ENCODE measurements at places on chromosomes 7 and 10. TPM values are rescaled to one million over a fixed set of nuclear protein-coding genes. Genes with fewer than 3 reads are reported as not detected.

ABLIM1 gene
- total RNA-seq = 26.0 TPM

MPP7 gene
- 12.1 TPM for total RNA-seq

DNA sequence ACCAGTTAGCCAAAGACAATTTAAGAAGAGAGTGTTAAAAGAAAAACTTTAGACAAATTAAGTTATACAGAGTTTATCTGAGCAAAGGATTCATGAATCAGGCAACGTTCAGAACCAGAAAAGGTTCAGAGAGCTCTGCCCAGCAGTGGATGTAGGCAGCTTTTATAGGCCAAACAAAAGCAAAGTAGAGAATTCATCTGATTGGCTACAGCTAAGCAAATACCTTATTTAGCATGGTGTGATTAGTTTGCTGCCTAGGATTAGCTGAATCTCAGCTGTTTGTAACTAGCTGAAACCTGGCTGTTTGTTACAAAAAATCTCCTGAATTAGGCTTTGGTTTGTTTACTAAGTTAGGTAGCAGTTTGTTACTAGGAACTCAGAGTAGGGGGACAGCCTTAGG lies 66.0 kb downstream of the SLC25A40 start:
- no peaks in the 10 kb centered on the region for H3K36me3 ChIP-seq
- no peak overlapping the region for H3K4me3 ChIP-seq
- H3K27me3 ChIP-seq = no peaks in the 10 kb centered on the region
- no peak for DNase-seq

NPSR1 gene
- total RNA-seq = not detected

DNA sequence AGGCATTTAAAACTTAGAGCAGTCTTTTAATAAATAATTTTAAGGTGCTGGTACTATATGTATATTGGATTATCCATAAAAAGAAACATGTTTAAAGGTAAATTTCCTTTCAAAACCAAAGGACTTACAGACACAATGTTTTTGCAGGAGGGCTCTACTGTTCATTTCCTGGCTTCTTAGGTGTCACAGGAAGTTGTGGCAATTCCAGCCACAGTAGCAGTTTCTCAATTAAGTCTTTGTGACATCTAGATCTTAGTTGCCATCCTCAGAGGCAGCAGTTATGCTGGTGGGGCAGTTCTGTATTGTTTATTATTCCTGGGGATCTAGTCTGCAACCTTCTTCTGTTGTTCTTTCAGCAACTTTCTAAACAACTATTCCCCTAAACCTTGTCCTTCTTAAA lies 460.1 kb downstream of the MAGI2 start:
- H3K27me3 ChIP-seq = no peaks in the 10 kb centered on the region
- H3K4me1 ChIP-seq = no peaks in the 10 kb centered on the region
- H3K27ac ChIP-seq = no peak overlapping the region
- H3K36me3 ChIP-seq = no peaks in the 10 kb centered on the region

- no peaks in the 10 kb centered on the region for H3K36me3 ChIP-seq
- no peaks in the 10 kb centered on the region for H3K4me1 ChIP-seq
- no peak overlapping the region for H3K27ac ChIP-seq
- no peak overlapping the region for H3K4me3 ChIP-seq
- DNase-seq = no peak
- no peaks in the 10 kb centered on the region for H3K27me3 ChIP-seq
Observed at GRCh38 chr7:149644754-149645153, 128.6 kb downstream of the ZNF467 start.

DNA sequence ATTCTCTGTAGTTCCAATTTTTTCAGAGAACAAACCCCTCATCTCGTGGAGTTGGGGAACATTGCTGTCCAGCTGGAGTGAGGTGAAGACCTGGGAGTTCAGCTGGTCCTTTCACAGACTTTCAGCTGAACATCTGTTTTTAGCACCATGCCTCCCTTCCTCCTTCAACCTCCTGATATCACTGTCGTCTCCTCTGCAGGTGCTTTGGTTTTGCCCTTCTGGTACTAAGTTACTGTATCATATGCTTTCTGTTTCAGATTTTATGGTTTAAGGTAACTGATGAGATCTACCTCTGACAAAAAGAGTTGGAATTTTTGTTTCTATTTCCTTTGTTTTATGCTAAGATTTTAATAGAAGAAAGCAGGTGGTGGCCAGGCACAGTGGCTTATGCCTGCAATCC lies 102.9 kb downstream of the ZNF438 start:
- H3K27me3 ChIP-seq = no peaks in the 10 kb centered on the region
- H3K4me1 ChIP-seq = no peaks in the 10 kb centered on the region
- DNase-seq = no peak

DNA sequence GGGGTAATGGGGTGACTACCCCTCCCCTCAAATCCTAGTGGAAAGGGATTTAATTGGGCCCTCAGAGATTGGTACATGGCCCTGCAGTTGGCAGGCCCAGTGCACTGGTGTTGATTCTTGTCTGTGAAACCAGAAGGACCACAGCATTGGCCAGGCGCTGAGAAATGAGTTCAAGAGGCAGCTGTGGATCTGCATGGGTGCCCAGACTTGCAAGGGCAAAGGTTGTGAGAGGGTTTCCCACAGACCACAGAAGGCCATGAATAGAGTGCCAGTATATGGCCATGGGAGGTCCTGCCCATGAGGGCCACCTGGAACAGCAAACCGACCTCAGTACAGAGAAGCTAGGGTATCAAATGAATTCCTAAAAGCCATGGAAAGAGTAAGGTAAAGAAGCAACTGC lies 32.9 kb downstream of the TMEM168 start:
- no peak overlapping the region for H3K27ac ChIP-seq
- H3K4me3 ChIP-seq = no peak overlapping the region
- DNase-seq = no peak
- no peaks in the 10 kb centered on the region for H3K36me3 ChIP-seq
- no peaks in the 10 kb centered on the region for H3K4me1 ChIP-seq
- no peaks in the 10 kb centered on the region for H3K27me3 ChIP-seq

GRCh38 chr7:28140979-28141378 lies 39.6 kb downstream of the JAZF1 start:
- no peak overlapping the region for H3K4me3 ChIP-seq
- no peak for DNase-seq
- no peaks in the 10 kb centered on the region for H3K36me3 ChIP-seq
- peak overlapping the region; percentile 31 for H3K27ac ChIP-seq
- H3K4me1 ChIP-seq = peaks cover 34% of the 10 kb centered on the region
- no peaks in the 10 kb centered on the region for H3K27me3 ChIP-seq

DNA sequence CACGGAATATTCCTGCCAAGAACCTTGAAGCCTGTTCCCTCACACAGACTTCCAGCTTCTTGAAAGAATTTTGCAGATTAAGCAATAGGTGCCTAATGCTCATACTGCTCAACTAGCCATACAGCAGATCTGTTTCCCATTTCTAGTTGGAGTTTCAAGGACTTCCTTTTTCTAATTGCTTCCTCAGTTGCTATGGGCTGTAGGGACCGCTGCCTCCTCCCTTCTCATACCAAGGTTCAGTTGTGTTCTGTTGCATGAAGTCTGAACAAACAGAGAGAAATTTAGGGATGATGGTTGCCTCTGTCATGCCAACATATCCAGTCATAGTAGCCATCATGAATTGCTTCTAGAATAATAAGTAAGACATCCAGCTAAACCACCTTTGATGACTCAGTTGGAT lies 6.8 kb downstream of the ITGA8 start:
- no peaks in the 10 kb centered on the region for H3K36me3 ChIP-seq
- no peak for DNase-seq
- H3K4me1 ChIP-seq = no peaks in the 10 kb centered on the region

GRCh38 chr7:155312633-155313032 lies 15.0 kb downstream of the INSIG1 start:
- no peak overlapping the region for H3K4me3 ChIP-seq
- peaks cover 1% of the 10 kb centered on the region for H3K27me3 ChIP-seq
- no peak for DNase-seq
- H3K27ac ChIP-seq = no peak overlapping the region
- no peaks in the 10 kb centered on the region for H3K4me1 ChIP-seq

- no peak for DNase-seq
- H3K27ac ChIP-seq = no peak overlapping the region
- no peaks in the 10 kb centered on the region for H3K4me1 ChIP-seq
- H3K36me3 ChIP-seq = no peaks in the 10 kb centered on the region
- H3K27me3 ChIP-seq = no peaks in the 10 kb centered on the region
Observed at GRCh38 chr7:16719699-16720098, 33.9 kb upstream of the TSPAN13 start.

GRCh38 chr7:33798686-33799325 lies 106.5 kb upstream of the BMPER start:
- no peaks in the 10 kb centered on the region for H3K4me1 ChIP-seq
- no peak overlapping the region for H3K27ac ChIP-seq
- DNase-seq = no peak

TMEM184A gene
- 6.0 TPM for total RNA-seq

DNA sequence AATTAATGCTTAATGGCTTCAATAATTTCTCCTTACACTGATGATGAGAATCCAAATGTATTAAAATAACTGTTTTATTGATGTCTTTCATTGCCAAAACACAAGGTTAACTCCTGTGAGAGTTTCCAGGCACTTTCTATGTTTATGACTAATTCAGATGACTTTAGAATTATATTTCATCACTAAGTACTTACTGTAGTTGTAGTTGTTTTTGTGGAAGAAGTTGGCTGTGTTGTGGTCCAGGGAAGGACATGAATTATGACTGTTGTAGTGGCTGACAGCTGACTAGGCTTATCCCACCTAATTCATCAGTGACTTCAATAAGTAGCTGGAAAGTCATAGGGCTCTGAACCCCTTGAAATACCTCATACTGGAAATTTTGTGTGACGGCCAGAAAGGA lies 254.8 kb downstream of the HGF start:
- no peaks in the 10 kb centered on the region for H3K36me3 ChIP-seq
- H3K27me3 ChIP-seq = no peaks in the 10 kb centered on the region
- no peak overlapping the region for H3K4me3 ChIP-seq
- H3K27ac ChIP-seq = no peak overlapping the region
- DNase-seq = no peak

DNA sequence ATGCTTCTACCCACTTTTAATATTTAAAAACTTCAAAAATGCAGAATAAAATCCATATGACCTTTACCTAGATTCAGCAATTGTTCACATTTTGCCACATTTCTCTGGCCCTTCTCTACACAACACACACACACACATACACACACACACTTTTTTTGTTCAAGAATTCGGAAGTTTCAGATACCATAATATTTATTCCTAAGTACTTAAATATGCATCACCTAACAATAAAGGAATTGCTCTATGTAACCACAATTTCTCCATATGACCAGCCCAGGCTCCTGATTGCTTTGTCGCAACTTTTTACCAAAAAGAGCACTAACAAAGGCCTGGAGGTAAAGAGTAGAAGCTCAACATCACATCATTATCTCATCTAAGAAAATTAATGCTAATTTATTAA lies 106.6 kb downstream of the FAS start:
- H3K4me1 ChIP-seq = no peaks in the 10 kb centered on the region
- H3K27me3 ChIP-seq = no peaks in the 10 kb centered on the region
- DNase-seq = no peak
- H3K4me3 ChIP-seq = no peak overlapping the region
- H3K27ac ChIP-seq = no peak overlapping the region

DNA sequence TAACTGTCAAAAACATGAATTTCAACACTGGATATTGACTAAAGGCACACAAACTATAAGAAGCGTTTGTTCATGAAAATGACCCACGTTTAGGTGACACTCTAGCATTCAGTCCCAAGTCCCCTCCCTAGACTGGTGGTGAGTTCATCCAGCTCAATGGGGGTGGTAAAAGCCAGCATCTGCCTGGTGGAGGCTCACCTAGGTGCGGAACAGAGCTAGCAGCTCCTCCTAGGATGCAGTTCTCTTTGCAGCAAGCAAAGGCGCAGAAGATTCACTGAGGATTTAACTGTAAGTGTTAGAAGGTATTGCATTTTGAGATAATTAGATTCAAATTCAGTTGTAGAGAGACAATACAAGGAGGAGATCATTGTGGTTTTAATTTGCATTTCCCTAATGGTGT lies 87.6 kb downstream of the VSTM2A start:
- H3K27ac ChIP-seq = no peak overlapping the region
- H3K36me3 ChIP-seq = no peaks in the 10 kb centered on the region
- no peak overlapping the region for H3K4me3 ChIP-seq
- H3K27me3 ChIP-seq = no peaks in the 10 kb centered on the region
- no peak for DNase-seq
- no peaks in the 10 kb centered on the region for H3K4me1 ChIP-seq

DNA sequence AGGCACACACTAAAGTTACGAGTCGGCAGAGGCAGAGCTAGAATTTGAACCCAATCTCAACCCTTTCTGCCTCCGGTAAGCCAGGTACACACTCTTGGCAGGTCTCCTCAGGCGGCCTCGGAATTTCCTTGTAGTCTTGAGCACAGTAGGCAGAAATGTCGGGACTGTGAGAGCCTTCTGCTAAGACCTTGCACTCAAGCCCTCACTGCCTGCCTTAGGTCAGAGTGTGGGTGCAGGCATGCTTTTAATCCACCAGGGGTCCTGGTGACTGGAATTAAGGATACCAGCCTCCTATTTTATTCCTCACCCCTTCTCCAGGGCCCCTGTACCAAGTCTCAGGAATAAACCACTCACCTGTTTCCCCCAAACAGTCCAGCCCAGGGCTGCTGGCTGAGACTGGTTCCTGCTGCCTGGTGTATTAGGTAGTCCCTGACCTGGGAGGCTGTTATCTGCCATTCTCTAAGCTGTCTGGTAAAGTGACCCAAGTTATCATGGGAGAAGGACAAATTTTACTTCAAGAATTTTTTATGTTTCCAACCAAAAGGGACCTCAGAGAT lies 855 bp downstream of the ATP6V1F start:
- no peaks in the 10 kb centered on the region for H3K27me3 ChIP-seq
- H3K36me3 ChIP-seq = no peaks in the 10 kb centered on the region
- DNase-seq = peak; percentile 31
- H3K27ac ChIP-seq = peak overlapping the region; percentile 76
- peak overlapping the region; percentile 79 for H3K4me3 ChIP-seq

NOS3 gene
- total RNA-seq = 6.7 TPM

SYT15B gene
- 0.36 TPM for total RNA-seq

GATA3 gene
- total RNA-seq = 1.1 TPM

FEZF1 gene
- total RNA-seq = not detected

DNA sequence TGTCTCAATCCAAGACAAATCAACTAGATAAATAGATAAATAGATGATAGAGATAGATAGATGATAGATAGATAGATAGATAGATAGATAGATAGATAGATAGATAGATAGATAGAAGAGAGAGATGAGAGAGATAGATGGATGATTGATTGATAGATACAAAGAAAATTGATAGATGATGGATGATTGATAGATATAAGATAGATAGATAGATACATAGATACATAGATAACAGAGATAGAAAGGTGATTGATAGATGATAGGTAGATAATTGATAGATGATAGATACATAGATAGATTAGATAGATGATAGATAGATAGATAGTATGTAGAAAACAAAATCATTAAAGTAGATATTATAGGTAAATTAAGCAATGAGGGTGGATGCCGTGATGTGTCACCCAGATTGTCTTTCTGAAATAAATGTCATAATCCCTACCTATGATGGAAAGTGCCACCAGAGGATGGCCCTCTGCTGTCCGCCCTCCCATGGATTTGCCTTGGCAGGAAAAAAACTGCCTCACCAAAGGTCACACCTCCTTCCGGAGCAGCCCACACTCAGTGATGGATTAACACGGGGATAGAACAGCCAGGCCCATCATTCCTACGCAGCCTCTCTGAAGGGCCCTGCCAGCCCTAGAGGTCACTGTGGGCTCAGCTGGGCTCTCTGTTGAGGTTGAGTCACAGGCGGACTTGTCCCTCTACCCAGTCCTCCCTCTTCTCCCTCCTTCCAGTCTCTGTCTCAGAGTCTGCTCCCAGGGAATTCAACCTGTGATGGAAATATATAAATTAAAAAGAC lies 50.8 kb downstream of the KCNH2 start:
- DNase-seq = no peak
- H3K36me3 ChIP-seq = no peaks in the 10 kb centered on the region
- H3K27ac ChIP-seq = no peak overlapping the region
- H3K27me3 ChIP-seq = no peaks in the 10 kb centered on the region
- no peaks in the 10 kb centered on the region for H3K4me1 ChIP-seq

ACBD5 gene
- 29.1 TPM for total RNA-seq
